ENCODE measurements at places on chromosomes 12 and 14. TPM values are rescaled to one million over a fixed set of nuclear protein-coding genes. Genes with fewer than 3 reads are reported as not detected.

Gene SLC6A15
- not detected for total RNA-seq

DNA sequence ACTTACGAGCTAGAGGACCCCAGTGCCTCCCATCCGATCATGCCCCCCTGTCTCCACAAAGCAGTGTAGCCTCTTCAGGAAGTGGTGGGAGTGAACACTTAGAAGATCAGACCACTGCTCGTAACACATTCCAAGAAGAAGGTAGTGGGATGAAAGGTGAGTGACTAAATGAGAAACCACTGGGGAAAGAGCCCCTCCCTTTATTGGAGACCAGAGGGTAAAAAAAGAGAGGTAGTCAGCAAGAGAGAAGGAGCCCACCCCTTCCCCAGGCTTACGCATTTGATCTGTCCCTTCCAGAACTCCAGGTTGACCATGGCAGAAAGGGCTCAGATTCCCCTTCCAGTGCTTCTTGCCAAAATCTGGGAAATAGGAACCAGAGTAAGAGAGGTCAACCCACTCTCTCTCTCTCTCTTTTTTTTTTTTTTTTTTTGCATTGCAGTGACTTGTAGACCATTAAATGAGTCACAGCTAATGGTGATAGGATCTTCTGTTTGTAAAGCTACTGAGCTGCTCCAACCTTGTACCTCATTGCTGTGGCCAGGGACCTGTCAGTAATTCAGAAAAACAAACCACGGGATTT is 165.4 kb downstream of the GCH1 start:
- DNase-seq: no peak

DNA sequence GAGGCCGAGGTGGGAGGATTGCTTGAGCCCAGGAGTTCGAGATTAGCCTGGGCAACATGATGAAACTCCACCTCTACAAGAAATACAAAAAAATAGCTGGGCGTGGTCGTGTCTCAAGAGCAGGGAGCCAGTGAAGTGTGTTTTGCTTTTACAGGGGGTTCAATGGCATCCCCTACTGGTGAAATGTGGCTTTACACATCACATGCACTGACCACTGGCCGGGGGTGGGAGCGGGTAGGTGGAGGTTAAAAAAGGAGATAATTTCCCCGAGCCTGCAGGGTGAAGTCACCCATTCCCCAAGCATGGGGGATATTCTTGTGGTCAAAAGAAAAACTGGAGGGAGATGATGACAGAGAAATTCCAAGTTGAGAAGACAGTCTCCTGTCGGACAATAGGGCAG is 63.6 kb upstream of the PWP1 start:
- no peak for DNase-seq

Gene RAD9B
- 2.3 TPM for total RNA-seq

Gene LBHD2
- not detected for total RNA-seq

Gene TBX3
- 9.5 TPM for total RNA-seq

- DNase-seq: no peak
Measured at GRCh38 chr12:121513464-121514183, 67.2 kb downstream of the KDM2B start.

Gene AQP2
- 0.60 TPM for total RNA-seq

DNA sequence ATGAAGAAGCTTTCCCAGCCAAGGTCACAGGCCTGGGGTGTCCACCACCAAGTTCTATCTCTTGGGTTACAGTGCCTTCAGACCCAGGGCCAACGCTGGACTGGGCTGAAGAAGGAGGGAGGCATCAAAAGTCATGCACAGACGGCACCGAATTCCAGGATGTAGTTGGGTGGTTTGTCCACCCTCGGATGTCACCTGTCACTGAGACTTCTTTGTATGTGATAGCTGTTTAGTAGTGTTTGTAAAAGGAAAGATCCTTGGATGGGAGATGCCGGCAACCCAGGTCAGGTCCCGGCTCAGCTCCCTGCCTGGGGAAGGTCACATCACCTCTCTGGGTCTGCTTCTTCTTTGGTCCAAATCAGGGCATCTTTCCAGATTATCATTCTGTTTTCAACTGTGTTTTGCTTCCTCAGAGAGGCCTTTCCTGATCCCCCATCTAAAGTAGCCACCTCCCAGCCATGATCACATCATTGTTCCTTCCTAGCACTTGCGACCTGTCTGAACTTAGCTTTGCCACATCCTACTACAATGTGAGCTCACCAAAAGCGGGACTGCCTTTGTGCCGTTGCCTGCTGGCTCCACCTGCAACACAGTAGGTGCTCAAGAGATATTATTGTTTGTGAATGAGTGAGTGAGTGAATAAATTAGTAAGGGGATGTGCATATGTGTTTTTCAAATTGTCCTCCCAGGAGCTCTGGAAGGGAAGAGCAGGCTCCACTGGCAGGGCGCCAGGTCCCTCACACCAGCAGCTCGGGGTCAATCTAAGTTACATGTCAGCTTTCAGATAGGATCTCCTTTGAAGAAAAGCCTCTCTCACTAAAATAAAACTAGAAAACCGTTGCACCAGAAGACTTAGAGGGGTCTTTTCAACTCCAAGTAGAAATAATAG is 2.1 kb downstream of the TSPAN11 start:
- DNase-seq: peak; percentile 77

GRCh38 chr14:67883717-67884116 is 64.1 kb downstream of the RAD51B start:
- DNase-seq: no peak

Gene RPS6KL1
- total RNA-seq: 20.7 TPM

- no peak for DNase-seq
Measured at GRCh38 chr12:68178184-68178583, 18.6 kb upstream of the IFNG start.

GRCh38 chr12:48972213-48972951 is 847 bp upstream of the WNT10B start:
- no peak for DNase-seq

GRCh38 chr14:71108398-71109119 is 201.3 kb downstream of the PCNX1 start:
- DNase-seq: no peak

GRCh38 chr14:75542588-75543091 is 20.4 kb downstream of the BATF start:
- peak; percentile 79 for DNase-seq

Gene RPS29
- 827 TPM for total RNA-seq

All from right cardiac atrium (tissue), 5 donors.